Activated T-cell treated with anti-CD3 and anti-CD28 coated beads, Interleukin-2, amount 50 U/mL, for 1 hour (primary cell): ENCODE measurements at places on chromosomes 11 and 22.

DNA sequence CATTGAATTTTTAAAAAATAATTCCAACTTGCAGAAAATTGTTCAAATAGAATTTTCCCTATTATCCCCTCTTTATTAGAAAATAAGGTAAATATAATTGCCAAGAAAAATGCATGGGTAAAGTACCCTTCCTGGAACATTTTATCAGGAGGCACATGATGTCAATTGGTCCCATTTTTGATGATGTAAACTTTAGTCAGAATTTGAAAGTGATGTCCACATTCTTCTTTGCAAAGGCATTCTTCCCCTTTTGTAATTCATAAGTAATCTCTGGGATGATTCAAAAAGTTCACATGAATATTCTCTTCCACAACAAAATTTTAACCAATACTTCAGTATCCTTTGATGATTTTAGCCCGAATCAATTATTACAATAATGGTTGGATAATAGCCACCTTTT lies 86.9 kb upstream of the ANO3 start:
- no peak for DNase-seq

DNA sequence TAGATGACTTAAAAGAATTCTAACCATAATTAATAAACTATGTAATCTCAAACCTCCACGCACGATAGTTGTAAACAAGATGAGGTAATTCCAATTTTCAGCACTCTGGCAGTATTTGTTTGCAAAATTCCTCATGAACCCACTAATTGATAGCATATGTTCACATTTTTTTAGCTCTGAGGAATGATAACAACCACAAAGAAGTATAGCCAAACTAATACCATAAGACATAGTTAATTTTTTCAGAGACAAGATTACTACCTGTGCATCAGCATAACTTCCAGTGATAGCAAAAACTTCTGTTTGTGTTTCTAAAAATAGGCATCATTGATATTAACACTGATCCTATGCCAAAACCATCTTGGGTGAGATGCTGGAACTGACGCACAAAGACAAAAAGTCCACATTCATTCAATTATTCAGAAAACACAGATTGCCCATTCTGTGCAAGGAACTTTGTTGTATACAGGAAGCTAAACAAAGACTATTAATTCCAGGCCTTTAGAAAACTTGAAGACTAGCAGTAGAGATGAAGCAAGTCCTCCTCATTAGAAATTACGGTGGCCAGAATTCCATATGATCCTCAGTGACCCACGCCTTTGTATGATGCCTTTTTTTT lies 57.7 kb downstream of the PDGFD start:
- no peak for DNase-seq

GRCh38 chr11:31870609-31871309 lies 59.6 kb upstream of the PAX6 start:
- peak; percentile 21 for DNase-seq

DNA sequence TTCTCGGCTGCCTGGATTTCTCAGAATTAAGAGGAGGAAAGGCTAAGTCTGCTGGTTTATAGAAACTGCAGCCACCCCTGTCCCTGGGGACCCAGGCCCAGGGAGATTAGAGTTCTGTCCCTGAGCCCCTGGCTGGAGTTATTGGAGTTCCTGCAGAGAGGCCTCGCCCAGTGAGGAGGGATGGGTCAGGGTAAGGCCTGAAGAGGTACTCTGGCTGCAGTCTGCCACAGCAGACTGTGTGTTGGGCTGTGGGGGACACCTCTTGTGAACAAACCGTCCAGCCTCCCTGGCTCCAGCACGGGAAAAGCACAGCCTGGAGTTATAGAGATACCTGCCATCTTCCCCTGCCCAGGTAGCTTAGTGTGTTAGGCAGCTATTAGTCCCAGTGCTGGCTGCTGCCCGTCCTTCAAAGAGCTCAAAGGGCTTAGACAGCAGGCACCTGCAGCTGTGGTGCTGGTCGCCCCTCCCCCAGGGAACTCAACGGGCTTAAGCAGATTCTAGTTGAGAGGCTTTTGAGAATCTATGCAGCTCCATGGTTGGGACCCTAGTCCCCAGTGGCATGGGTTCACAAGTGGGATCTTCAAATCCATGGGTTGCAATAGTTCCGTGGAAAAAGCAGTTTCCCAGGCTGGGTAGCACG lies 36.6 kb upstream of the MUC15 start:
- DNase-seq = no peak

GRCh38 chr22:36831206-36831605 lies 14.4 kb upstream of the PVALB start:
- DNase-seq = no peak

GRCh38 chr11:60511393-60511792 lies 3.8 kb upstream of the MS4A13 start:
- no peak for DNase-seq

- no peak for DNase-seq
These were observed 3.2 kb downstream of the OR4D6 start for GRCh38 chr11:59459916-59460315.

DNA sequence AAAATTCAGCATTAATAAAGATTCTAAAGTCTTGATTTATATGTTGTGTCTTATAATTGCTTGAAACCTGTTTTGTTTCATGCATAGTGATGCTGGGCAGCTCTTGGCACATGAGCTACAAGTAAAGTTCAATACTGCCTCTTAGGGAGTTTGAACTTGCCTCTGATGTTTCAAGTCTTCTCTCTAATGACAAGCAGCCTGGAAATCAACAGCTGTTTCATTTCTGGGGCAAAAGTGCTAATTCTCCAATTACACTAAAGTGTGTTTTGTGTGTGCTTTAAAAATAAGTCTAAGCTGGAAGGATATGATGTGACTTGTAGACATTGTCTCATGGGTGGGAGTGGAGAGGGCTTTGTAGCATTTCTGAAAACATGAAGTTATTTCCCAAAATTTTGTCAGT lies 23.7 kb upstream of the SESN3 start:
- no peak for DNase-seq

GRCh38 chr22:49090853-49091135 lies 736.9 kb downstream of the BRD1 start:
- DNase-seq = no peak

- peak; percentile 91 for DNase-seq
These were observed at the start of gene FBXO3 for GRCh38 chr11:33773987-33774735. FBXO3 (minus strand) TSS chr11:33774520; CDS start chr11:33774497, 23 bp downstream.

DNA sequence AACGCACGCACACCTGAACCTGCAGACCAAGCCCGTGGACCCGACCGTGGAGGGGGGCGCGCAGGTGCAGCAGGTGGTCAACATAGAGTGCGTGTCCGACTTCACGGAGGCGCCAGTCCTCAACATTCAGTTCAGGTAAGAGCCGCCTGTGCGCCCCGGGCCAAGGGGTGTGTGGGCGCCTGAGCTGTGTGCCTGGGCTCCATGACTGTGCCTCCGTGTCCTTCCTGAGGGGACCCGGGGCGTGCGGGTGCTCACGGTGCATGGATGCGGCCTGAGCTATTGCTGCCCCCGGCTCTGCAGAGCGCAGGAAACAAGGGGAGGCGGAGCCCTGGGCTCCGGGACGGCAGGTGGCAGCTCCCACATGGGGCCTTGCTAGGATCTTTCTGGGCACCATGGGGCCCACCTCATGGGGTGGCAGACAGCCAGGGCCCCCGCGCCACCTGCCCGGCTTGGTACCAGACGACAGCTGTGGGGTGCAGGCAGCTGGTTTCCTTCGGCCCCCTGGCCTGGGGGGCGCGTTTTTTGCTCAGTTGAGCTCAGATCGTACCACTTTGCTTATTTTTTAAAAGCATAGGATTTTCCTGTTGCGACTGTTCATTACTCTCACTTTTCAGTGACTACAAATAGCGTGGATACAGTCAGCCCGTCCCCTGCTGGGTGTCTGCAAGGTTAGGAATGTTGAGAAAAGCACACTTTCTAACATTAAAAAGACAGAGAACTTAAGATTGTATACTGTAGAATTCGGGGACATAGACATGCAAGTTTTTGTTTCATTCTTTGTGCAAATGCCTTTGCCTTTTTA lies 28.3 kb downstream of the MUC6 start:
- DNase-seq = no peak
